Nephron progenitor cell (in vitro differentiated cells): ENCODE measurements at places on chromosomes 16 and 17.

DNA sequence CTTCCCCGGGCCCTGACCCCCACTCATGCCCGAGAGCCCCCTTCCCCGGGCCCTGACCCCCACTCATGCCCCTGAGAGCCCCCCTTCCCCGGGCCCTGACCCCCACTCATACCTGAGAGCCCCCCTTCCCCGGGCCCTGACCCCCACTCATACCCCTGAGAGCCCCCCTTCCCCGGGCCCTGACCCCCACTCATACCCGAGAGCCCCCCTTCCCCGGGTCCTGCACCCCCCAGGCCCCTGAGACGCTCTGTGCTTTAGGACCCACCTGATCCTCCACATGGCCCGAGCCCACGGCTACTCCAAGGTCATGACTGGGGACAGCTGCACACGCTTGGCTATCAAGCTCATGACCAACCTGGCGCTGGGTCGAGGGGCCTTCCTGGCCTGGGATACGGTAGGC lies 6.8 kb downstream of the CTU2 start:
- no peak for DNase-seq

DNA sequence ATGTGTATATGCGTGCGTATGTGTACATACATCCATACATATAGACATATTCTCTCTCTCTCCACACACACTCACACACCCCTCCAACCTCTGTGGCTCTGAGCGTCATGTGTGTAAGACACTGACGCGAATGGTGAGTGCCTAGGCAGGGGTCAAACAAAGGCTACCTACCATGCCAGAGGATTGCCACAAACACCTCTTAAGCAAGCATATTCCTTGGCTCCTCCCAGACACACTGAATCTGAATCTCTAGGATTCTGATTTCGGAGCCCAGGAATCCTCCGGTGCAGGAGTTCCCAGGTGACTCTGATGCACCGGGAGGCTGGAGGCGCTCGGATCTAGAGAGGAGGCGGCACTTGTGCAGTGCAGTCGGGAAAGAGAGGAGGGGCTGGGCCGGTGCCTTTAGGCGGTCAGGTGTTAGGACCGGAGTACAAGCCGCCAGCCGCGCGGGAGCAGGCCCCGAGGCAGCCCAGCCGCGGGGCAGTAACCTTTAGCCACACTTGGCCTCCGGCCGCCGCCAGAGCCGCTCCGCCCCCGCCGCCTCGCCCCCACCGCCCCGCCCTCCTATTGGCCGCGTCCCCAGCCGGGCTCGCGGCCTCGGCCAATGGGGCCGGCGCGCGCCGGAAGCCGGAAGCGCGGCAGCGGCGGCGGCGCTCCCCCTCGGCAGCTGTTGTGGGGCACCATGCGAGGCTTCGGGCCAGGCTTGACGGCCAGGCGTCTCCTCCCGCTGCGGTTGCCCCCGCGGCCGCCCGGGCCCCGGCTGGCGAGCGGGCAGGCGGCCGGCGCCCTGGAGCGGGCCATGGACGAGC lies at the start of gene MLYCD:
MLYCD (plus strand) TSS at position 653 of the 809 bp plus-strand sequence; CDS start at position 683, 30 bp downstream.
- DNase-seq = peak; percentile 87

DNA sequence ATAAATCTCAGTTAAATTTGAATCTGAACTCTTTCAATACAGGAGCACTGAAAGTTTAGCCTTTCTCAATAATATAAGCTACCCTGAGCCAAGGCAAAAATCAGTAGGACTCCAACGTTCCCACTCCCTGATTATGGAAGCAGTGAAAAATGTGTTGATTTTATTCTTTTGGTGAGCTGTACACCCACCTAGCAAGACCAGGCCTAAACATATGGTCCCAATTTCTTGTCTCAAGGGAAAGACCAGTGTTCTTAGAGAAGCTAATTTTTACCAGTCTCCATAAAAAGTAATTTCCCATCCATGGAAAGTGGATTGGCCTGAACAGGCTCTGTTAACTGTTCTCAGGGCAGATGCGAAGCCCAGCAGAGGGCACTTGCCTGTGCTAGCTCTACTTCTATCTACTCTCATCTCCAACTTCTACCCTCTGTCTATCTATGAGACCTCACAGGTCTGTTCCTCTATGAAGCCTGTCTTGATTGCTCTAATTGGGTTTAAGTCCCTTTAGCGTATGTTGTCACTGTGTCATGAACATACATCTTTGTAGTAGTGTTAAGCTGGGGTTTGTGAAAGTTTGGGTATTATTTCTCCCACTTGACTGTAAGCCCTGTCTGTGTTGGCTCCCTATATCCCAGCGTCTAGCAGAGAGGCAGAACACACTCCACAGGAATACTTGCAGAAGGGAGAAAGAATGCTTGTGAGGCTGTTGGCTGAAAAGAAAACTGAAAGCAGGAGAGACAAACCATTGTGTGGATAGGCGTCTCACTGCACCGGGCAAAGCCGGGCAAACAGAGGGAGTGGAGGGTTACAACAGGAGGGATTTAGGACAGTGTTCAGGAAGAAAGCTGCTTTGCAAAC lies 167.1 kb upstream of the MAF start:
- no peak for DNase-seq

- DNase-seq = peak; percentile 50
Measured at GRCh38 chr17:52170963-52171572, 12.6 kb upstream of the CA10 start.

- DNase-seq = no peak
Measured at GRCh38 chr16:30018731-30019158, 4.3 kb upstream of the C16orf92 start.

DNA sequence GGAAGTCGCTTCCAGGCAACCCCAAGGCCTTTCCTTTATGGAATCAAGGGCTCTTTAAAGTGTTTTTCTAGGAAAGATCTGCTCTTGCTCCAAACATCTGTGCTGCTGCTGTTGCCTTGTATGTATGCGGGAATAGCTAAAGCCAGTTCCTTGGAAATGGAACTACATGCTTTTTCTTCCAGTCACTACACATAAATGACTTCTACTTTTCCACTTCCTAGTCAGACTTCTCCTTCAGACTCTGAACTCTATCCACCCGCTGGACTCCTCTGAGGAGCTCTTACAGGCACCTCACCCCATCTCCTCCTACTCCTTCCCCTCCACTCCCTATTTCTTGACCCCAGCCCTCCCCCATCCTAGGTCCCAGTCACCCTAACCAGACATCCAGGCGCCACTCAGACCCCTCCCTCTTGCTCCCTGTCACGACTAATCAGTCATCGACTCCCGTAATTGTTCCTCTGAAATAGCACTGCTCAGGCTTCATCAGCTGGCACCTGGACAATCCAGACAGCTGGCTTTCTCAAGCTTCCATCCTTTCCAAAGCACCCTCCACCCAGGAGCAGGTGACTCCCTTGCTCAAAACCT lies 15.0 kb upstream of the PEMT start:
- no peak for DNase-seq

GRCh38 chr17:17737961-17738894 lies 57.0 kb downstream of the RAI1 start:
- peak; percentile 75 for DNase-seq

GRCh38 chr17:18850679-18851078 lies 7.3 kb upstream of the PRPSAP2 start:
- DNase-seq = no peak

DNA sequence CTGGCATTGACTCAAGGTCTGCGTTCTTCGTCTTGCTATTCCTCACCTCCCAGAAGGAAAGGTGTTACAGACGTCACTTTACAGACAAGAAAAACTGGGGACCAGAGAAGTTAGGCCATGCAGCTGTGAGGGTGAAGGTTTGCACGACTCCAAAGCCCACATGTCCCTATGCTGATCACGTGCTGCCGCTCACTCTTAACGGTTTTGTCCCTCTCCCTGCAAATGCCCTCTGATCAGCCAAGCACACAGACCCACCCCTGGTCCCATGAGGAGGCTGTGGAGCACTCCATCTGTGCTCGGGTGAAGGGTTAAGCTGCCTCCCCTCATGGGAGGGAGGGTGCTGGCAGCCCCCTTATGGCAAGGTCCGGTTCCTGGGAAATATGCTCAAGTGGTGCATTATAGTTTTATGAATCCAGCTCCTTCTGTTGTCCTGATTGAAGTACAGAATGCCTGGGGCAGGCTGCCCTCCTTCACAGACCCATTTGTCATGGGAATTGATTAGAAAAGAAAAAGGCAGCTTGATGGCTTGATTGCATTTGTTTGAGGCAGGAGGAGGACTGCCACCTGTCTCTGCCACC lies 18.8 kb downstream of the CCDC182 start:
- no peak for DNase-seq

DNA sequence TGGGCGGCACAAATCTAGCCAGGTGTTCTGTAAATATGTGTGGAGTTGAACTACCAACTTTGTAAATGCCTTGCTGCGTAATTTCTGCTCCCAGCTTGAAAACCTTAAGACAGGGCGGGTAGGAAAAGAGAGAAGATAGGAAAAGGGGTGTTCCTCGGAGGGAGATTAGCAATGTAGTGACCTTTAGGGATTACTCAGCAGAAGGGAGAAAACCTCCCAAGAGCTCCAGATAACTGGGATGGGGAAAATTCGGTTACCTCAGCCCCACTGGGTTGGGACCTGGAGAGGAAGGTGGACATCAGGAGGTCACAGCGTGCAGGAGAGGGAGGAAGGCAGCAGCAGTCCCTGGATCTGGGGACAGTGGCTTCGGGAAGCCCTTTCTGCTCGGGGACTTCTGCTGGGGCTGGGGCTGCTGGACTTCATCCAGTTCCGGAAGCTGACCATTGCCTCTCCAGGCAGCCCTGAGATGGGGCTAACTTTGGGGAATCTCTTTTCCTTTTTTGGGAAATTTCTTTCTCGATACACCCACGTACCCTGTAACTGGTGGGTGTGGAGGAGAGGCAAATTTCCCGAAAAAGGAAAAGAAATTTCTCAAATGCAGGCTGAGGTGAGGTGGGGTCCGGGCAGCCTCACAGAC lies 39.2 kb downstream of the MPRIP start:
- DNase-seq = no peak

- DNase-seq = peak; percentile 82
Measured at GRCh38 chr17:1203111-1203966, 23.6 kb upstream of the ABR start.

GRCh38 chr17:48626245-48627117 lies at the start of gene HOXB9:
Gene HOXB9, minus strand, starts transcription at chr17:48626358. Its CDS starts 89 bp downstream, at chr17:48626269.
- peak; percentile 90 for DNase-seq

GRCh38 chr17:40909755-40910154 lies 24.7 kb upstream of the KRT20 start:
- no peak for DNase-seq

- DNase-seq = peak; percentile 30
Measured at GRCh38 chr16:73891129-73891542, 405.5 kb upstream of the PSMD7 start.

- DNase-seq = peak; percentile 75
Measured at GRCh38 chr17:43905985-43906852, 1.1 kb downstream of the MPP2 start.

GRCh38 chr17:42413464-42414040 lies 9.5 kb downstream of the CAVIN1 start:
- DNase-seq = no peak

GRCh38 chr16:59597269-59597668 lies 863.2 kb upstream of the GOT2 start:
- DNase-seq = no peak

DNA sequence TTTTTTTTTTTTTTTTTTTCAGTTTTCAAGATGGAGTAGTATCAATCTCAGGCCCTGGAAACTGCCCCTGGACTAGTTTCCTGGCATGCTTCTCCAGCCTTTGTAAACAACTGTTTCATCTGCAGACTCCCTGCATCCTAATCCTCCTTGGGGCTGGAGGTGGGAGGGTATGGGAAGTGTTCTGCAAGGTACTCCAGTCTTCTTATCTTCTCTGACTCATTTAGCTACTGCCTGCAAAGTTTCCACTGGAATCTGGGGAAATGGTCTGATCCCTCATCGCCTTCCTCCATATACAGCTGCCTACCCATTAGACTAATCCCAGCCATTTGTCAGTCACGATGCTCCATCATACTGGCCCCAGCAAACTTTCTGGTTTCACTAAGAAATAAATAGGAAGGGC lies 21.5 kb downstream of the COPZ2 start:
- no peak for DNase-seq
